ENCODE measurements at places on chromosomes 11 and 22.

DNA sequence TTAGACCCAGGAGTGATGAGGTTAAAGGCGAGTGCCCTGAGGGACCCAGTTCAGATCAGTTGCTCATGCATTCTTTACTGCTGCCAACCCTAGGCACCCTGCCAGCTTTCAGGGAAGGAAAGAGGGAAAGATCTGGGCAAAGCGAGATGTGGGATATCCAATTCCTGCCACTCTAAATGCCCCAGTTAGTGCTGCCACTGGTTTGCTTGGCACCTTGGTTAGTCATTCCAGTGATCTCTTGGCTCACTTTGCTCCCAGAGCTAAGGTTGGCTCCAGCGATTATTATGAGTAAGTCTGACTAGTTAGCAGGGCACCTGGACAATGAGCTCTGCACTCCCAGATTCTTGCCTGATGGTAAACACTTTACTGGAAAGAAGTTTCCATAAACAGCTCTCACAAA is 85.0 kb downstream of the INSC start:
- no peak for DNase-seq

DNA sequence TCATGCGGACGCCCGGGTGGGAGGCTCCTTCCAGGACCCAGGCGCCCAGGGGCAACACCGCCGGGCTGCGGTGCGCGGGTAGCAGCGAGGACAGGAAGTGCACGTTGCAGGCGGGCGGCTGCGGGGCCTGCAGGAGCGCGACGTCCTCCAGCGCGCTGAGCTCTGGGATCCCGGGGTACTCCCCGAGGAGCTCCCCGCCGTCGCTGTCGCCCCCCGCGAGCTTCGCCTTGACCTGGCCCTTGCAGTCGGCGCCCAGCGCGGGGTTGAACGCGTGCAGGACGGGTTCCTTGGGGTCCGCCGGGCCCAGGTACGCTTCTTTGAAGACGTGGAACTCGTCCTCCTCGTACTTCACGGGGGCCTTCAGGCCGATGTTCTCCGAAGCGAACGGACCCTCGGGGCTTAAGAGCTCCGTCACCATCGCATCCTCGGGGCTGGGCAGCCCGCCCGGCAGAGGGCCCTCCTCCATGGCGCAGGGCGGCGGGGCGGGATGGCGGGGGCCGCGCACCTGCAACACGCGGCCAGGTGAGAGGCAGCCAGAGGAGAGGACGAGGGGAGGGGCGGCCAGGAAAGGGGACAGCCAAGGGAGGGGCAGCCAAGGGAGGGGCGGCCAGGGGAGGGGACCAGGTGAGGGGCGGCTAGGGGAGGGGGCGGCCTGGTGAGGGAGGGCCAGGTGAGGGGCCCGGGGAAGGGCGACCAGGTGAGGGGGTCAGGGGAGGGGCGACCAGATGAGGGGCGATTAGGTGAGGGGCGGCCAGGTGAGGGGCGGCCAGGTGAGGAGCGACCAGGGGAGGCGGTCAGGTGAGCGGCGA is 921 bp downstream of the TESMIN start:
- DNase-seq: no peak

GRCh38 chr11:115263799-115264656 is 240.2 kb downstream of the CADM1 start:
- no peak for DNase-seq

GRCh38 chr22:35629406-35630216 is 12.5 kb upstream of the MB start:
- DNase-seq: no peak

DNA sequence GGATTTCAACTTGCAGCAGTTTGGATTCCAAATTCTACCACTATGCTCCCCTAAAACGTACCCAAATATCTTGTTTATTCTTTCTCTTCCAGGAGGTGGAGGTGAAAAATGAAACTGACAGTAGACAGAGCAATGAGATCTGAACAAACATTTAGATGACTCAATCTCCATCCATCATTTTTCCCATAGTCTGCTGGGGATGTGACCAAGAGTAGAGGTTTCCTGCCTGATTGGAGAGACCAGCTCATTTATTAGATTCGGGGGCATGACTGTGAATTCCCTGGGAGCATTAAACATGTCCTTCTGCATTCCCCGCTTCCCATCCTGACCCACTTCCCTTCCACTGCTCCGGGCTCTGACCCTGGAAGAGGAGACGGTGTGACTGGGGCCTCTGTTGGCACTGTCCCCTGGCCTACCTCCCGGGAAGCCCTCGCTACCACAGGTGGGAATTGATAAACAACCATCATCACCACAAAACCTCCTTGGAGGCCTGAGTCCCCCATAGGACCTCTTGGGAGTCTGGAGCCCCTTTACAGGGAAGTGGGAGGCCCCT is 20.3 kb downstream of the DKK3 start:
- no peak for DNase-seq

GRCh38 chr22:29977107-29977506 is 94.1 kb downstream of the MTMR3 start:
- DNase-seq: no peak

DNA sequence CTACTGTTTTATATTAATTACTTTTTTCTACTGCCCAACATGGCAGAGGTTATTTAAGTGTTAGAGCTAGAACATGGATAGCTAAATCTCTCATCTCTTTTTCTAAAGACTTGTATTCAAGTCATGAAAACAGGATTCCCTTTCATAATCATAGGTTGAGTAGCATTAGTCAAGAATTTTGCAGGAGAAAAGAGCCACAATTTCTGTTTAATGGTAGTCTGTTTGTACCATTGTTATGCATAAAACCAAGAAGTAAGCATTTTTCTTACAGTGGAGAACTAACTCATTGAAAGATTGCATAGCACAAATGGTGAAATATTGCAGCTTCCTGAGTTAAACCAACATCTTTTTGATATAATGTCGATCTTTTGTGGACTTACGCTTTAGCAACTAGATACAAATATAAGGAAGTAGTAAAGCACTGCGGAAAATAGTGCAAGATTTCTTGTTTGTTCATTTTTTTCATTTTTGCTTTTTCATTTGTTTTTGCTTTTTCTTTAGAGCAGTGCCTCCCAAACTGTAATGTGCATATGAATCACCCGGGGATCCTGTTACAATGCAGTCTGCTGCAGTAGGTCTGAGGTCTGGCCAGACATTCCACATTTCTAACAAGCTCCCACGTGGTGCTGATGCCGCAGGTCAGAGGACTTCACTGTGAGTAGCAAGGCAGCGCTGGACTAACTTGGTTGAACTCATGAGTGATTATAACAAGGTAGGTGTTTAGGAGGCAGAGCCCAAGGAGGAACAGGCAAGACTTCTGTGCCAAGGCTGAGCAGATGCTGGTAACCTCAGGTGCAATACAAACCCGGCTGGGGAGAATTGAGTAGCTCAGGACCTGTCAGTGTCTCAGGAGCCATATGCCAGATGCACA is 4.6 kb downstream of the ETS1 start:
- no peak for DNase-seq

- DNase-seq: no peak
Observed at GRCh38 chr11:61715867-61716266, 35.7 kb downstream of the DAGLA start.

GRCh38 chr11:103871923-103872551 is 164.4 kb upstream of the DDI1 start:
- no peak for DNase-seq

DNA sequence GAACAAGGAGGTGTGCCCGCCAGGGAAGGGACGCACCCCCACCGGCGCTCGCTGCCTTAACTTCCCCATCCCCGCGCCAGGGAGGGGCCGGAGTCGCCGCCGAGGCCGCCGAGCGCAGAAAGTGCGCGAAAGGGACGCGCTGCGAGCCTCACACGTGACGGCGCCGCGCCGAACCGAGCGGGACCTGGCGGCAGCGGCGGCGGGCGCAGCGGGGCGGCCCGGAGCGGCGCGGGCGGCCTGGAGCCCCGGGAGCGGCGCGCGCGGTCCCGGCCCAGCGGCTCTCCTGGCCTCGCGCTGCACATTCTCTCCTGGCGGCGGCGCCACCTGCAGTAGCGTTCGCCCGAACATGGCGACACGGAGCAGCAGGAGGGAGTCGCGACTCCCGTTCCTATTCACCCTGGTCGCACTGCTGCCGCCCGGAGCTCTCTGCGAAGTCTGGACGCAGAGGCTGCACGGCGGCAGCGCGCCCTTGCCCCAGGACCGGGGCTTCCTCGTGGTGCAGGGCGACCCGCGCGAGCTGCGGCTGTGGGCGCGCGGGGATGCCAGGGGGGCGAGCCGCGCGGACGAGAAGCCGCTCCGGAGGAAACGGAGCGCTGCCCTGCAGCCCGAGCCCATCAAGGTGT is at the start of gene SORL1:
Gene SORL1, plus strand, starts transcription at position 329 of the 623 bp plus-strand sequence. Its CDS starts 18 bp downstream, at position 347.
- DNase-seq: peak; percentile 64

- DNase-seq: no peak
Observed at GRCh38 chr22:33515795-33516194, 404.5 kb downstream of the LARGE1 start.

DNA sequence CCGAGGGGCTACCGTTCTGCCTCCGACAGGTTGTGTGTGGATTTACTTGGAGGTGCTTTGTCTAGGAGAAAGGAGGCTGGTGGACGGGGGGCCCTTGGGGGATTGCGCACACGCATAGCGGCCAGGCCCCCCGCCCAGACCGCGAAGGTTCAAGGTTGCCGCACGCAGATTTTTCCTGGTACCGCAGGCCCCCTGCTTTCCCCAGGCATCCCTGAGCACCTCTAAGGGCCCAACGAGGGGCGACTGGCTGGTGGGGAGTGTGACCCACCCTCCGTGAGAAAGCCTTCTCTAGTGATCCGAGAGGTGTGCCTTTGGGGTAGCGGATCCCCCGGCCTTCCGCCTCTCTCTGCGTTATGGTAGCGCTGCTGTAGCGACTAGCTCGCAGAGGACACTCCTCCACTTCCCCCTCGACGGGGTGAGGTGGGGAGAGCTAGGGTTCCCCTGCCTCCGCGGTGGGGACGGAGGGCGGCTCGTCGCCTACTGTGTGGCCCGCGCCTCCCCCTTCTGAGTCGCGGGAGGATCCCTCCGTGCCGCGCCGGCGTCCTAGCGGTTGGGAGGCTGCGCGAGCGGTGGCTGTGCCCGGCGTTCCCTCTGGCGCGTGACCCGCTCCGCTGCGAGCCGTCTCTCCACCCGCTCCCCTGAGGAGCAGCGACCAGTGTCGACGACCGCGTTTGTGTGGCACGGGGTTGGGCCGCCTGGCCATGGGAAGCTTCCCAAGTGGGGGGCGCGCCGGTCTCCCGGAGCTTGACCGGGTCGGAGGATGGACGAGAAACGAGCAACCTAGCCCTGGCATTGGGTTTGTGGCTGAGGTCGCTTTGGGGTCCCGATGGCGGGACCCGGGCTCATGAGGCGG is 3900.0 kb upstream of the OR11H1 start:
- no peak for DNase-seq

DNA sequence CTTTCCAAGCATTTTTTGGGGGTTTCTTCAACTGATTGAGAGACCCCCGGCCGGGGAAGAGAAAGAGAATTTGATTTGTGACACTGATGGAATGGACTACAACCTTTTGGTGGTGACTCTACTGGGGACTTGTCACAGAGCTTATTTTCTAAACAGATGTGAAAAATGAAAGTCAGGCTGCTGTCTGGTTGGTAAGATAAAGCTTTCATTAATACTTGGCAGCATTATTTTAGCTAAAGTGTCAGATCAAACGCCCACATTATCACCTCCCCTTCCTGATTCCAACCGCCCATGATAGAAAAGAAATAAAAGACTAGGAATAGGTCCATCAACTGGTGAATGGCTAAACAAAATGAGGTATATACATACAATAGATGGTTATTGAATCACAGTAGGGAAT is 45.6 kb upstream of the EHF start:
- DNase-seq: no peak

- no peak for DNase-seq
Observed at GRCh38 chr11:4514196-4514595, 30.8 kb upstream of the OR52M1 start.

- DNase-seq: no peak
Observed at GRCh38 chr11:84581083-84581482, 1046.1 kb downstream of the DLG2 start.

DNA sequence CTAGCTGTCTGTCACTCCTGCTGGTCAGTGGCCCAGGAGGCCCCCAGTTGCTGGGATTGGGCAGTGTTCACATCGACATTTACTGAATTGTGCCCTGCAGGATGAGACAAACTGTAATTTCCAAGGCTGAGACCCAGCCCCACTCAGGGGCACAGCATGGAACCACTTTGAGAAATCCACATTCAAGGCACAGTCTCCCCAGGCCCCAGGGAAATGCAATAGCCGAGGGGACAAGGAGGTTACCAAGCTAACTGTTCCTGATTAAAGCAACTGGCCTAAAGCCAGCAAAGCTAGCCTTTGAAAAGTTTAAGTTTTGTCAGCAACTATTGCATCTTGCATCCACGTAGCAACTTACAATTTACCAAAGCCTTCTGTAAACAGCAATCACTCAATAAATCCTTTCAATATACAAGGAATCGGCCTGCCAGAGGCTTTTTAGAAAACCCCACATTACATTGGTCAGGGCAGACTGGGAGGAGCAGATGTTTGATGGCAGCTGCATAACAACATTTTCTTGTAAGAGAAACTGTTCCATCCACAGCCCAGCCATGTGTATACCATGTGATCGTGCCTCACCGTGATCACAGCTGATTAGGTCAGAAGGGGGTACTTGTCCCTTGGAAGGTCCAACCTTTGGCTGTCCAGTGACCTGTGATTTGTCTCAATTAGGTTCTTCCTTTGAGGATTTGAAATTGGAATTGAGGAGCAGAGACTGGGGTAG is 103.9 kb downstream of the TENM4 start:
- no peak for DNase-seq

DNA sequence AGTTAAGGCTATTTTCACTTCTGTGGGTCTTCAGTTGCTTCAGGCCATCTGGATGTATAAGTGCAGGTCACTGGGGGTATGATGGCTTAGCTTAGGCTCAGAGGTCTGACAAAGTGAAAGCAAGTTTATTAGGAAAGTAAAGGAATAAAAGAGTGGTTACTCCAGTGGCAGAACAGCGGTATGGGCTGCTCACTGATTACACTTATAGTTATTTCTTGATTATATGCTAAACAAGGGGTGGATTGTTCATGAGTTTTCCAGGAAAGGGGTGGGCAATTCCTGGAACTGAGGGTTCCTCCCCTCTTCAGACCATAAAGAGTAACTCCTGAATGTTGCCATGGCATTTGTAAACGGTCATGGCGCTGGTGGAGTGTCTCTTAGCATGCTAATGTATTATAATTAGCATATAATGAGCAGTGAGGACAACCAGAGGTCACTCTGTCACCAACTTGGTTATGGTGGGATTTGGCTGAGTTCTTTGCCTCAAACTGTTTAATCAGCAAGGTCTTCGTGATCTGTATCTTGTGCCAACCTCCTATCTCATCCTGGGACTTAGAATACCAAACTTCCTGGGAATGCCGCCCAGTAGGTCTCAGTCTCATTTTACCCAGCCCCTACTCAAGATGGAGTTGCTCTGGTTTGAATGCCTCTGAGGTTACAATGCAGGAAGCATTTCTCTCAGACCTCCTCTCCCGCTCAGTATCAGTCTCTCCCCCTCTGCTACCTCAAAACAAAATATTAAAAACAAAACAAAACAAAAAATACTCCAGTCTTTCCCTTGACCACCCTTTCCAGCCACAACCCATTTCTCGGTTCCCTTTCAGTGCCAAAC is 106.6 kb upstream of the SLC22A12 start:
- no peak for DNase-seq

GRCh38 chr22:44595841-44596341 is 97.9 kb upstream of the RTL6 start:
- DNase-seq: no peak

GRCh38 chr11:77842441-77843121 is 21.6 kb downstream of the AAMDC start:
- no peak for DNase-seq
